ENCODE measurements at places on chromosomes 13 and 19.
A peak's percentile ranks its signal among the peaks of the same experiment; 100 is the strongest.

GRCh38 chr13:112391746-112392145 lies 15.6 kb downstream of the SPACA7 start:
- no peak for DNase-seq

- DNase-seq, result no peak
Observed at GRCh38 chr19:29552454-29553280, 26.9 kb downstream of the VSTM2B start.

DNA sequence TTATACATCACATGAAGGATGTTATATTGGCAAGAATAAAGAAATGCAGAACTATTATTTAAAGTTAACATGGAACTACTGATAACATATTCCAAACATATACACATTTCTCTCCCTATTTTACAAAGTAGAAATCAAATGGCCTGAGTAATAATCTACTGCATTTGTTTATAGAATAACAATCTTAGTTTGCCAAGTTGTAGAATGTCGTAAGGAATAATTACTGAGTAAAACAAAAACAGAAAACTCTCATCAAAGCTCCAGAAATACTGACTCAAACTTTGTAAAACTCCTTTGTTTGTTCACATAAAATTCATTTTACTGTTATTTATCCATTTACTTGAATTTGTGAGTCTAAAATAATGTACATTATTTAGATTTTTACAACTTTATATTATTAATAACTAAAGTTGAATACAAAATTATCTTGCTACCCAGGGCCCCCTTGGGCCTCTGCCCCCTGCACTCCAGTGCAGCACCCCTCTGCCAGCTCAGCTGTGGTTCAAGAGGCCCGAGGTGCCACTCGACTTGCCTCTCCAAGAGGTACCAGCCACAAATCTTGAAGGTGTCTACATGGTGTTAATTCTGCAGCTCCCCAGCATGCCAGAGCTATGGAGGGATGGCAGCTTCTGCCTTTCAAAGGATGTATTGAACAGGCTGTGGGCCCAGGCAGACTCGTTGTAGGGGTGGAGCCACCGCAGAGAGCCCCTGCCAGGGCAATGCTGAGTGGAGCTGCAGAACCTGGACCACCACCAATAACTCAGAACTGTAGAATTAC lies 2819.7 kb downstream of the PCDH9 start:
- no peak for DNase-seq

- no peak for DNase-seq
Observed at GRCh38 chr13:113103646-113104045, 1.9 kb upstream of the F7 start.

- DNase-seq, result no peak
Observed at GRCh38 chr13:70568571-70568970, 460.3 kb upstream of the KLHL1 start.

GRCh38 chr13:92573467-92574057 lies 653.0 kb upstream of the GPC6 start:
- DNase-seq, result no peak

GRCh38 chr13:100508996-100509395 lies 79.6 kb downstream of the GGACT start:
- DNase-seq, result no peak

- DNase-seq, result no peak
Observed at GRCh38 chr13:98768522-98768921, 16.1 kb upstream of the SLC15A1 start.

DNA sequence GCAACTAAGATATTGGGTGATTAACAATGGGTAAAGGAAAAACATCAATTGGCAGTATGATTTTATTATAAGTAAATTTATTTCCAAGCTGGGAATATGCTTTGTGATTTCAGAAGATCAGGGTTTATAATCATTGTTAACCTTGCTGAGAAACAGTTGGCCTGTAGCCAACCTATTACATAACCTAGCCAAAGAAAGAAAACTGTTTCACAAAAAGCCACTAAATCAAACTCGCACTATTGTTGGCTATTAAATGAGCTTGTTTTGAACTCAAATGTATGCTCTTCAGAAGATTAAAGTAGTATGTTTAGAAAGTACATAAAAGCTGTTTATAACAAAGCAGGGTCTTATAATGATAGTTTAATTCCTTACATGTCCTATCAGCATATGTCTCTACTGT lies 151.7 kb downstream of the LHFPL6 start:
- DNase-seq, result peak; percentile 51

DNA sequence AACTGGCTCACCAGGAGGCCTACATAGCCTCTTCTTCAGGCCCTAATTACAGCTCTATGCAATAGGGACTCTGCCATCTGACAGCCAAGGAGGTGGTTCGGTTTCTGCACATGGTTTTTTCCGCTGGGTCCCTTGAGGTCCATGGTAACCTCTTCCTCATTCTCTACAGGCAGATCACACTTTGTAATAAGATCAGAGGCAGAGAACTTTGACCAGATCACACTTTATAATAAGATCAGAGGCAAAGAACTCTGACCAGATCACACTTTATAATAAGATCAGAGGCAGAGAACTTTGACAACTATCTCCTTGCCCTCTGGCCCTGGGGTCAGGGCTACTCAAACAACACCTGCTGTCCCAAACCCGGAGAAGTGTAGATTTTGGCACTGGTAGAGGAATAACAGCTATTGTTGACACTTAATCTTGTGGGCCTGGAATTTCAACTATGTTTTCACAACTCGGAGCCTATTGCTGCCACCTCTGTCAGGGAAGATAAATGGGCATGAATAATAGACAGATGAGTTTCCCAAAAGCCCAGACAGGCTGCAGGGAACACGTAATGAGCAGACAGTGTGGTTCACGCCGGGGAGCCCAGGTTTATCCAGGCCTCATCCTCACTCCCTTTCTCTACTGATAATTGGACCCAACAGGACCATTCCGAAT lies 246.1 kb downstream of the UQCRFS1 start:
- no peak for DNase-seq

DNA sequence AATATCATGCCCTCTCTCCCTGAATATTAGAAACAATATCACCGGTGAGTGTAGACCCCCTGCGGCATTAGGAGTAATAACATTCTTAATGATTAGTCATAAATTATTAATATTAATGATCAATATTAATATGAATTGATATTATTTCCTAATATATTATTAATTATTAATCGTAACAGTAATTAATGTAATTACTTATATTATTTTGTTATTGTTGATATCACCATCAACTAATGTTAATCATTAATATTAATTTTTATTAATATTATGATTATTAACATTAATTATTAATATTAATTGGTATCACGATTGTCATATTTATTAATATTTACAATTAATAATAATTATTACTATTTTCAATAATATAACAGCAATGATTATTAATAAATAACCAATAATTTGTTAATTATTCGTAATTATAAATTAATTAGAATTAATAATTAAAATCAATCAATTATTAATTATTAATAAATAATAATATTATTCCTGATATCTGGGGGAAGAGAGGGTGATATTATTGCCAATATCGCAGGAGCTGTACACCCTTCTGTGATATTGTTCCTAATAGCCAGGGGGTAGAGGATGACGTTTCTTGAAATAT lies 528.8 kb upstream of the PCDH20 start:
- no peak for DNase-seq

GRCh38 chr19:57273014-57273413 lies 7.3 kb upstream of the ZNF460 start:
- no peak for DNase-seq

- DNase-seq, result no peak
Observed at GRCh38 chr13:26026211-26026610, 25.6 kb downstream of the SHISA2 start.

DNA sequence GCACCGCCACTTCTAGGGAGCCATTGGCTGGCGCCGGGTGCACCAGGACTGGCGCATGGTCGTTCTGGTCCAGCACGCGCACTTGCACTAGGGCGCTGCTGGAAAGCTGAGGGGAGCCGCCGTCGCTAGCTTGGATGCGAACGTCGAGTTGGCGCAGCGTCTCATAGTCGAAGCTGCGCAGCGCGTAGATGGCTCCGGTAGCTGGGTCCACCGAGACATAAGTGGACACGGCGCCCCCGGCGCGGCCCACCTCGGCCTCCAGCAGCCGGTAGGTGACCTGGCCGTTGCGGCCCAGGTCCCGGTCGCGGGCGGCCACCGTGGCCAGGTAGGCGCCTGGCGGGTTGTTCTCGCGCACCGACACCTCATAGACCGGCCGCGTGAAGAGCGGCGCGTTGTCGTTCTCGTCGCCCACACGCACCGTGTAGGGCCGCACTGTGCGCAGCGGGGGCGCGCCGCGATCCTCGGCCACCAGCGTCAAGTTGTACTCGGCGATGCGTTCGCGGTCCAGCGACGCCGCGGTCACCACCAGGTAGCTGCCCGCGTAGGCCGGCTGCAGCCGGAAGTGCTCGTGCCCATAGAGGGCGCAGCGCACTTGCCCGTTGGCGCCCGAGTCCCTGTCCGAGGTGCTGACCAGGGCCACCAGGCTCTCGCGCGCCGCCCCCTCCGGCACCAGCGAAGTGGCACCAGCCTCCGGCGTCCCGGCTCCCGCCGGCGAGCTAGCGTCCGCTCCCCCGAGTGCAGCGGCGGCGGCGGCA lies 1.7 kb downstream of the PCDH8 start:
- DNase-seq, result no peak

- no peak for DNase-seq
Observed at GRCh38 chr13:29486551-29486950, 108.9 kb downstream of the SLC7A1 start.

- no peak for DNase-seq
Observed at GRCh38 chr19:17450264-17451075, 2.0 kb upstream of the TMEM221 start.

- no peak for DNase-seq
Observed at GRCh38 chr19:4800591-4801081, 9.1 kb downstream of the FEM1A start.

- no peak for DNase-seq
Observed at GRCh38 chr19:5083547-5083965, 114.6 kb downstream of the KDM4B start.

GRCh38 chr13:29980339-29980738 lies 129.9 kb upstream of the UBL3 start:
- no peak for DNase-seq

GRCh38 chr19:43132696-43133095 lies 50.2 kb upstream of the PSG2 start:
- DNase-seq, result no peak

- DNase-seq, result no peak
Observed at GRCh38 chr19:51347209-51347928, 5.4 kb upstream of the VSIG10L start.

GRCh38 chr13:44451126-44451525 lies 77.5 kb downstream of the SERP2 start:
- no peak for DNase-seq

GRCh38 chr13:30720172-30720869 lies 15.0 kb upstream of the ALOX5AP start:
- no peak for DNase-seq

- DNase-seq, result no peak
Observed at GRCh38 chr13:90120026-90120425, 1227.5 kb upstream of the MIR17HG start.

DNA sequence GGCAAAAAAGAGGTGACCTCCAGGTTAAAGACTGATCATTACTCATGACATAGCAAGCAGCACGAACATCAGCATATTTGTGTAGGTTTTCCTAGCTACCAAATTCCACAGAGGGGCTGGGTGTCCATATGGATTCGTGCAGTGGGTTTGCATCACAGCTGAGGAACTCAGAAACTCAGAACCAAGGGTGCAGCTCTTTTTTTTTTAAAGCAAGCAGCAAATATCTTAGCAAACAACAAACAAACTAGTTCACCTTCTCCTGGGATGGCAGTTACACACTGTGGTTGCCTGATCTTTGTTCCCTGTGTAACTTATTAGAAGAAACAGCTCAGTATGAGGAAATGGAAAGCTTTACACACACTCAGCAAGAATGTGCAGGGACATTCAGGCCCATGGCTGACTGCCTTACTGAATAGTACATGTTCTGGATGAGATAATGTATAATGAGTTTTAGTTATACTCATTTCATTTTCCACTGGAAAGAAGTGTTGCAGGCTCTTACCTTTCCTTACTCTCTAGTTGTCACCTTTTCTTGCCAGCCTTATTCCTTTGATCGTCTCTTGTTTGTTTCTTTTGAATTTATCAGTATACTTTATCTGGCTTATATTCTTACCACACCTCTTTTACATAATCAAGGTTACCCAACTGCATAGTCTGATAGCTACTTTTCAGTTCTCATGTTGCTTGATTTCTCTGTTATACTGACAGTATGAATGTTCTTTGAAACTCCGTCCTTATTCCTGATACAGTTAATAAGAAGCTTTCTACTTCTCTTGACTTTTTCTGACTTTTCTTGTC lies 4.3 kb downstream of the NDFIP2 start:
- DNase-seq, result no peak

DNA sequence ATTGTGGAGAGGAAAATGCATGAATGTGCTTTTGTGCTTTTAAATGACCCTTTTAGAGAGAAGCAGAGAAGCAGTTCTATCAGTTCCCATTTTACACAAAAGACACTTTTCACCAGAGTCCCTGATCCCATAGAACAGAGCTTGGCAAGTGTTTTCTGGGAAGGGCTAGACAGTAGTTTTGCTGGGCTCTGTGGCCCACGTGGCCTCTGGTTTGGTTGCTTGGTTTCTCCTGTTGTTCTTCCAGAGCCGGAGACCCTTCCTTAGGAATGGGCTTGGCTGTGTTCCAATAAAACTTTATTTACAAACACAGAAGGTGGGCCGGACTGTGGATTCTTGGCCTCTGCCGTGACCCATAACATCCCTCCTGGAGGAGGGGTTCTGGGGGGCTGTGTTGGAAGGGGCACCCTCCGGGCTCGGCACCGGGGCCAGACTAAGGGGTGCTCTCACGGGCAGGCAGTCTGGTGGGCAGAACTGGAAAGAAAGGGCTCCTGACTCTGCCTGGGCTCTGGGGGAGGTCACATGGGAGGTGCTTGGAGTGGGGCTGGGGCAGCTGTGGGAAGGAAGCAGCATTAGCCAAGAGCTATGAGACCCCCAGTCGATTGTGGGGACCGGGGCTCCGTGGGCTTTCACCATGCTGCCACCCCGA lies 3.2 kb downstream of the SPPL2B start:
- DNase-seq, result no peak

DNA sequence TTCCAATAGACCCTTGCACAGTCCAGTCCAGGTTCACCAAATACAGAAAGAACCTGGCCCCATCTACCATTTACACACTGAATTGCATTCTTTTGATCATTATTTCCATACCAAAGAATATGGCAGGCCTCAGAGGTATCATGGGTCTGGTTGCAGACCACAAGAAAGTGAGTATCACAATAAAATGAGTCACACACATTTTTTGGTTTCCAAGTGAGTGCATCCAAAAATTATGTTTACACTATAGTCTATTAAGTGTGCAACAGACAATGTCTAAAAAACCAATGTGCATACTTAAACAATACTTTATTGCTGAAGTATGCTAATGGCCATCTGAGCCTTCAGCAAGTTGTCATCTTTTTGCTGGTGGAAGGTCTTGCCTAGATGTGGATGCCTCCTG lies 105.3 kb downstream of the SPACA7 start:
- DNase-seq, result no peak

DNA sequence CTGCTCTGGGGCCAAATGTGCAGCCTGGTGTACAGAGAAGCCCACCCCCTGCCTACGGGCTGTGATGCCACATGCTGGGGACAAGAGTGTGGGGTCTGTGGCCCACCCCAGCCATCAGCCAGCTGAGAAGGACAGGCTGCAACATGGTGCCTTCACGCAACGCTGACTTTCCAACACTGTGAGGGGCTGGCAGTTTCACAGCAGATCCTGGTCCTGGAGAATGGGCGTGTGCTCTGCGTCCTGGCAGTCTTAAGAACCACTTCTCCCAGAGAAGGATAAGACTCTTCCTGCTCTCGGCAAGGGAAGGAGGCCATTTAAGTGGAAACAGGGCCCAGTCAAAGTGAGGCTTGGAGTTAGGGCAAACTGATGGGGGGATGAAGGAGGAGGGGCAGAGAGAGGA lies 4.6 kb downstream of the LRRC4B start:
- DNase-seq, result no peak

GRCh38 chr13:44274771-44275205 lies 98.8 kb upstream of the SERP2 start:
- no peak for DNase-seq
